RWPE1 (cell line): ENCODE measurements at places on chromosomes 1 and 21.

DNA sequence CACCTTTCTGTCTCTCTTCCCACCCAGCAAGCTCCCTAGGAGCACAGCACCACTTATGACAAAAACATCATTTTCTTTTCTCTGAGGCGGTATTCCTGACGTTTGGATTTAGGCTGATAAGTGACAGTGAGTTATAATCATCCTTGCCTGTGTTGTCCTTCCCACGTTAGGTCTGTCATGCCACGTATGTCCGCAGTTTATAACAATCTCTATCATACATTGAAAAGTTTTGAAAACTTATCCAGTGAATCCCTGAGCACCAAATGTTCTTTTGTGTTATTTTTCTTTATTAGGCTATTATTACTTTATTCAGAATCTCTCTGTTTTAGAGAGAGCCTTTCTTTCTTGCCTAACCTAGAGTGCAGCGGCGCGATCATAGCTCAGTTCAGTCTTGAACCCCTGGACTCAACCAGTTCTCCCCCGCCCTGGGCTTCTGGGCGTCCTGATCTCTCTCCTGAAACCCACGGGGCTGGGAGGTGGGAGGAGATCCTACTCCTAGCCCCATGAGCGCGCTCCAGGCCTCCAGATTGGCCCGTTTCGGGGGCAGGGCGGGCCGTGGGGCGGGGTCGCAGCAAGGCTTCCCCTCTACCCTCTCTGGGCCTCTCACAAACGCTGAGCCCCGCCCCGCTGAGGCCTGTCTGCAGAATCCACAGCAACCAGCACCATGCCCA is at the start of gene GSTM2:
Gene GSTM2, plus strand, starts transcription at position 606 of the 671 bp plus-strand sequence. Its CDS starts 59 bp downstream, at position 665.
- no peak for DNase-seq

DNA sequence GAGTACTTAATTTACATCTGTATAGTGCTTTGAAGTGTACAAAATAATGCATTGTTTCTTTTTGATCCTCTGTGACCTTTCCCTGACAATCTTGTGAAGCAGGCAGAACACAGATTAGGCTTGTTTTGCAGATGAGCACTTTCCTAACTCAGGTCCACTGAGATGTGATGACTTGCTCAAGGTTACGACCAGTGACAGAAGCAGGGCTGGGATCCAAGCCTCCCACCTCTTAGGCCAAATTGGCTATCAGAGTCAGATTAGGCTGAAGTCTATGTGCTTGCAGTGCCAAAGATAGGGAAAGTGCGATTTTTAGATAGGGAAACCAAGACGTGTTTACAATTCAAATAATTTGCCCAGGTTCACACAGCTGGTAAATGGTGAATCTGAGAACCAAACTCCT is 147.3 kb downstream of the OMA1 start:
- DNase-seq = no peak

GRCh38 chr1:89022167-89022959 is at the start of gene GBP3:
GBP3 (minus strand) TSS chr1:89022866; CDS start chr1:89020721, 2,145 bp downstream.
- peak; percentile 70 for DNase-seq

- peak; percentile 35 for DNase-seq
Measured at GRCh38 chr21:43782431-43783097, 6.5 kb upstream of the CSTB start.

GRCh38 chr1:229032375-229032774 is 238.5 kb upstream of the RAB4A start:
- no peak for DNase-seq

DNA sequence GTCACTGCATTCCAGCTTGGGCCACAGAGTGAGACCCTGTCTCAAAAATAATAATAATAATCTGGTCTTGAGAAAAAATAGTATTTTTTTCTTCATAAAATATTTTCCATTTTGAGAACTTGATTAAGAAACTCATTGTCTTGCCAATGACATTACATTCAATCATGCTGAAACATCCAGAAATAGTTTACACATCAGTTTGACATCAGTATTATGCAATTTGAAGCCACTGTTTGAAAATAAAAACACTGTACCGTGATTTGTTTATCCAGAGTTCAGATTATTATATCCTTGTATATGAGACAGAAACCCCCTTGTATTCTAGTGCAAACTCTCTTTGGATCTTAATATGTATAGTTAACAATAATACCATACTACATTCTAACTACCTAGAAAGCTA is 6.9 kb downstream of the FMO2 start:
- DNase-seq = no peak

GRCh38 chr21:42624095-42624790 is 29.2 kb upstream of the PDE9A start:
- DNase-seq = no peak

- no peak for DNase-seq
Measured at GRCh38 chr1:215744419-215744818, 177.3 kb downstream of the KCTD3 start.

DNA sequence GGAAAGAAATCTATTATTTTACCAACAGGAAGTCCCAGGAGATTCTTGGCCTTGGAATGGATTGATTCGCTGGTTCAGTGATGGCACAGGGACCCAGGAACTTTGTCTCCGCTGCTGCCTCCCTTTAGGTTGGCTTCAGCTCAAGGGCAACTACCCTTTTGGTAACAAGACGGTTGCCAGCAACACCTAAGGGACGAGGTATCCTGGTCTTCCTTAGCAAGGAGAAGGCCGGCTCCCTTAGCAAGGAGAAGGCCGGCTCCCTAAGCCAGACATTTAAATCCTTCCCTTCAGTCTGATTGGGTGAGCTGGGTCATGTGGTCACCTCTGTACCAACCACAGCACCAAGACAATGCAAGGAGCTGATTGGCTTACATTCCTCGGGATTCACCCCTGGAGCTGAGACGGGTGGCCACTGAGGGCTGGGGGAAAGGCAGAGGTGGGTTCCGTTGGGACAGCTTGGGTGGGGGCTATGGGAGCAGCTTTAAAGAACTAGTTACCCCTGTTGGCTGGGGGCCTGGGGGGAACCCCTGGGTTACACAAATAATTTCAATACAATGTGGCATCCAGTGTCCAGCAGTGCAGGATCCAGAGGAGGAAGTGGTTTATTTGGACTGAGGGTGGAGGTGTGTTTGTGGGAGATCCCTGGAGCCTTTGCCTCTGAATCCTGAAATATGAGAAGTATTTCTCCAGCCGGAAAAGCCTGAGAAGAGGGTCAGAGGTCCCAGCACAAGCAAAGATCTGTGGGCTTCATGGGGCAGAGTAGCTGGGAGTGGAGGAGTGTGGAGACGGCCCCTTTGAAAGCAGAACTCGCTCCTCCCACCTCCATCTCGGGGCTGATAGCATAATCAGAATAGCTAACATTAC is 20.7 kb upstream of the CLIC4 start:
- no peak for DNase-seq

DNA sequence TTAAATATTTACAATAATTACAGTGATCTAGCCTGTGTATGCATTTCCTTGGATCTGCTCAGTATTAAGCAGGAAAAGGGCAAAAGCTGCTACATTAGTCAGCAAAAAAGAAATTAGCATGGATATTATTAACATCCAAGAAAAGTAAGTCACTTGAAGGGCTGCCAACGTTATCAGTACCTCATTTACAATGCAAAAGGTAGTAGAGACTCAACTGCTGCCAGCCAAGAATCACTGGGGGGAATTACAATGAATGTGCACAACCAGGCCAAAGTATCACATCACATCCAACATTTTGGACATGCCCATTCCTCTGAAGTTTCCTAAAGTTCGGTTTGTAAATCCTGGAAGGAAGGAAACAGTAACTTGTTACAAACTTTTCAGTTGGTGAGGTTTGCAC is 1.9 kb downstream of the CNN3 start:
- peak; percentile 19 for DNase-seq

DNA sequence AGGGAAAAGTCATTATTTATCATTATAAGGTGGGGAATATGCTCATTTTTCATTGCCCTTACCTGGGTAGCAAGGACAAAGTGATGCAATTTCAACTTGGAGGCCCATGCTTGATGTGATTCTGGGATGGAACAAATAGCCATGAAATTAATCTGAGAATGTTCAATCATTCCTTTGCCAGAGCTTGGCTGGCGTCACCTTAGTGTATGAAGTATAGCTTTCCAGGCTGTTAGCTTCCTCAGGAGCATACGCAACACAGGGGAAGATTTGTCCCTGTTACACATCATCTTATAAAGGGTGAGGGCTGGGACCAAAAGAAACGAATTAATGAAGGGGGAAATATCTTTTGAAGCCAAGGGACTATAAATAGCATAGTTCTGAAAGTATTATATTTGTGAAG is 91.4 kb upstream of the DEPDC1 start:
- DNase-seq = no peak

DNA sequence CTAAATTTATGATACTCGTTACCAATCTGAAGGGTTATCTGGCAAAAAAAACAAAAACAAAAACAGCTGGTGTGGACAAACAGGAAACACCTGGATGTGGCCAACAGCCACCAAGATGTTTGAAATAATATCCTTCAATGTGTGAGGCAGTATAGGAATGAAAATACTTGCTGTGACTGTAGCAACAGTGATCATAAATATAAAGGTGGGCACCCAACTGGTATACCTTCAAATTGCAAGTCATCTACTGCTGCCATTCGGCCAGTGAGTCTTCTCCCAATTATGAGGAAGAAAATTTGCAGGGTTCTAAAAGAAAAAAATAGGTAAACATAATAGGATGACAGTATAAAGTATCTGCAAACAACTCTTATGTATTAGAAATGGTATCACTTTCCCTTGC is 916 bp downstream of the YIPF1 start:
- DNase-seq = no peak

- no peak for DNase-seq
Measured at GRCh38 chr1:224623310-224623714, 7.2 kb downstream of the CNIH3 start.

DNA sequence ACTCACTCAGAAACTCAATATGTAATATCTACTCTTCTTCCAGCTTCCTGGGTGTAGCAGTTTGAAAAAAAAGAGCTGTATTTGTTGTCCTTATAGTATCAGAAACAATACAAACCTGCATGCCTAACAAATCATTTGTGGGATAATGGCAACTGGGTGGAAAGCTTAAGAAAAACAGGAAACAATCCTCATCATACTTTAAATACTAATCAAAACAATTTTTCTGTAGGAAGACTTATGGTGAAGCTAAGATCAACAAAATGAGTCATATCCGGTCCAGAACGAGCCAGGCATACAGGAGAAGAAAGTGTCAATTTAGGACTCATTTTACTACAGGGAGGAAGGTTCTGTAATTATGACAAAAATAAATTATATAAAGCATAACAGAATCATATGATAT is 181.8 kb upstream of the ADGRL4 start:
- peak; percentile 10 for DNase-seq

GRCh38 chr1:184020328-184020727 is 17.2 kb downstream of the COLGALT2 start:
- DNase-seq = no peak

DNA sequence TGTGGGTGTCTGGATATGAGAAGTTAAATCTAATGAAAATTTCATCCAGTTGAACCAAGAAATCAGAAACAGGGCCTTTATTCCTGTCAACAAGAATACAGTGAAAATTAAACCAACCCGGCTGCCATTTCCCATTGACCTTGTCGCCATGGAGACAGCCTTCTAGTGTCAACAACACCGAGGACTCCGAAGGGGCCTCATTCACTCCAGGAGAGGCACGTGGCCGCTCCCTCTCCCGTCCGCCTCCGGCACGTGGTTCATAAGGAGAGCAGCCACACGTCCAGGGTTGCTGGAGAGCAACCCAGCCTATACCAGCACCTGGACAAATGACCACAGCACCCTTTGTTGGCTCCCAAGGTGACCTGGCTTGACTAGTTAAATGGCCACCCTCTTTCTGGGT is 120.3 kb upstream of the VAMP3 start:
- no peak for DNase-seq

- no peak for DNase-seq
Measured at GRCh38 chr1:221166559-221167318, 287.5 kb downstream of the HLX start.

GRCh38 chr1:58983162-58983561 is 199.3 kb upstream of the JUN start:
- no peak for DNase-seq

- no peak for DNase-seq
Measured at GRCh38 chr1:59223198-59223597, 73.7 kb upstream of the FGGY start.

GRCh38 chr1:21919520-21919919 is 17.6 kb downstream of the HSPG2 start:
- DNase-seq = no peak

DNA sequence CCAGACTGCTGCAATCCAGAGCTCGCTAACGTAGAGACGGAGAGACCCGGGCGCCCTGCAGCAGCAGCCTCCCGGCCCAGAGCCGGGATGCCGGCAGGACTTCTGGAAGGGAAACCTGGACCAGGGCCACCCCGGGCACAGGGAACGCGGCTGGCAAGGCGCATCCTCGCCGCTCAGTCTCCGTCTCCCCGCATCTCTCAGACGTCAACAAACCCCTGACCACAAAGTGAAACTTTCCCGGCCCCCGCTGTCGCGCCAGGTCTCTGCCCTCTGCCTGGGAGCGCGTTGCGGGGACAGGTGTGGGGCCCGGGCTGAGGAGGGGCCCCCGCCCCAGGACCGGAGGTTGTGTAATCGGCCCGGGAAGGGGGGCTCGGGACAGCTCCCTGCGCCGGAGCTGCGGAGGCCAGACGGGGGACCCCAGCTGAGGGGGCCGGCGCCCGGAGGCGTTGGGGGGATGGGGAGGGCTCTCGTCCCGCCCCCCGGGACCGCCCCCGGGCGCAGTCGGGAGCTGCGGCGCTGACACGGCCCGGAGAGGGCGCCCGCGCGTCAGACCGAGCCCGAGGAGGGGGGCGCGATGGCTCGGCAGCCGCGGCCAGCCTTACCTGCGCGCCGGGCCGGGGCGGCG is 116.6 kb upstream of the HIVEP3 start:
- DNase-seq = peak; percentile 70

GRCh38 chr1:7406641-7407543 is 364.2 kb upstream of the VAMP3 start:
- DNase-seq = no peak

- no peak for DNase-seq
Measured at GRCh38 chr21:39198800-39199199, 15.5 kb upstream of the PSMG1 start.

- no peak for DNase-seq
Measured at GRCh38 chr1:180227861-180228647, 2.0 kb upstream of the LHX4 start.

DNA sequence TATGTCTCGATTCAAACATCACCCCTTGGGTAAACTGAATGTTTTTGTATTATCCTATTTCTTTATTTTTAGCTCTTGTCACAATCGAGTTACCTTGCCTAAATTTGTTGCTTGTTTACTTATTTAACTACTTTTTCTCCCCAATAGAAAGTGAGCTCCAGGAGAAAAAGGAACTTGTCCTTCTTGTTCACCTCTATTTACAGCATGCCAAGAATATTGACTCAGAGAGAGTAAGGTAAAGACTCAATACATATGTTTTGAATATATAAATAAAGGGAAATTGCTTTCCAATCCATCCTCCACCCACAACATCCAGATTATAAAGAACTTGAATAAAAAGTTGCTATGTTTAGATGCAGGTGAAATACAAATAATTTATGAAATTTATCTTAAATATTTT is 107.3 kb upstream of the PDC start:
- DNase-seq = no peak

GRCh38 chr1:225987491-225988316 is 11.4 kb downstream of the SDE2 start:
- DNase-seq = peak; percentile 56

GRCh38 chr1:109783436-109783835 is 19.7 kb upstream of the EPS8L3 start:
- peak; percentile 89 for DNase-seq
